ENCODE measurements at places on chromosomes 7 and 10. TPM values are rescaled to one million over a fixed set of nuclear protein-coding genes. Genes with fewer than 3 reads are reported as not detected.

SCIN gene
- 18.8 TPM for total RNA-seq

GRCh38 chr10:50398823-50399222 is 147.5 kb upstream of the ASAH2 start:
- DNase-seq, result no peak

- DNase-seq, result no peak
These were observed 14.9 kb downstream of the TMEM72 start for GRCh38 chr10:44925811-44926750.

- no peak for DNase-seq
These were observed 157.2 kb downstream of the SH2D4B start for GRCh38 chr10:80694930-80695329.

- DNase-seq, result no peak
These were observed 22.6 kb downstream of the SLIT1 start for GRCh38 chr10:97163181-97163580.

All from Caki2 (cell line).